ENCODE measurements at places on chromosomes 4 and X.

DNA sequence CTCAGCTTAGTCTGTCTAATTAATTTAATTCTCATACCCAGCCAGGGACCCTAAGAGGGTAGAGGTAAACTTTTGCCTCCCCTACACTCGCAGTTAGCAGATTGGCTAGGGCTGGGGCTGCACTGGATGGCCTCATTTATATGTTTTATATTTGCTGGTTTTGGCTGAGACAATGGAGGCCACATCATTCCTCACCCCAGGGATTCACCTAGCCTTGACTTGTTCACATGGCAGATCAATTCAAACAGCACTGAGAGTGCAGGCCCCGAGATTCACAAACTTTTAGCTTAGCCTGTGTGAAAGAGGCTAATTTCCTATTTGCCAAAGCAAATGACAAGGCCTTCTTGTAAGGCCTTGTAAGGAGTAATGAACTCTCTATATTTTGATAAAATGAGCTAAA lies 844.4 kb downstream of the ARAP2 start:
- no peak for DNase-seq

GRCh38 chr4:154332681-154333421 lies 158.7 kb downstream of the DCHS2 start:
- DNase-seq, result no peak

- DNase-seq, result no peak
Observed at GRCh38 chr4:16337936-16338335, 111.7 kb upstream of the TAPT1 start.

GRCh38 chr4:32689518-32689917 lies 1969.3 kb downstream of the PCDH7 start:
- DNase-seq, result no peak

- DNase-seq, result no peak
Observed at GRCh38 chrX:152635941-152636340, 1.8 kb upstream of the GABRQ start.

- DNase-seq, result no peak
Observed at GRCh38 chr4:87524456-87524855, 4.7 kb downstream of the SPARCL1 start.

DNA sequence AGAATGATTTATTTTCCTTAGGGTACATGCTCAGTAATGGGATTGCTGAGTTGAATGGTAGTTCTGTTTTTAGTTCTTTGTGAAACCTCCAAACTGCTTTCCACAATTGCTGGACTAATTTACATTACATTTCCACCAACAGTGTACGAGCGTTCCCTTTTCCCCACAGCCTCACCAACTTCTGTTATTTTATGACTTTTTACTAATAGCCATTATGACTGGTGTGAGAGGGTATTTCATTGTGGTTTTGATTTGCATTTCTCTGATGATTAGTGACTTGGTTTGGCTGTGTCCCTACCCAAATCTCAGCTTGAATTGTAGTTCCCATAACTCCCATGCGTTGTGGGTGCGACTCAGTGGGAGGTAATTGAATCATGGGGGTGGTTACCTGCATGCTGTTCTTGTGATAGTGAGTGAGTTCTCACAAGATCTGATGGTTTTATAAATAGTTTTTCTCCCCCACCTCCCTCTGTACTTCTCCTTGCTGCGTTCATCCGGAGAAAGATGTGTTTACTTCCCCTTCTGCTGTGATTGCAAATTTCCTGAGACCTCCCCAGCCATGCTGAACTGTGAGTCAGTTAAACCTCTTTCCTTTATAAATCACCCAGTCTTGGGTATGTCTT lies 95.1 kb downstream of the GBA3 start:
- DNase-seq, result no peak

- no peak for DNase-seq
Observed at GRCh38 chr4:84482564-84483563, 16.2 kb downstream of the NKX6-1 start.

- no peak for DNase-seq
Observed at GRCh38 chr4:160110891-160111290, 1008.0 kb downstream of the RAPGEF2 start.

DNA sequence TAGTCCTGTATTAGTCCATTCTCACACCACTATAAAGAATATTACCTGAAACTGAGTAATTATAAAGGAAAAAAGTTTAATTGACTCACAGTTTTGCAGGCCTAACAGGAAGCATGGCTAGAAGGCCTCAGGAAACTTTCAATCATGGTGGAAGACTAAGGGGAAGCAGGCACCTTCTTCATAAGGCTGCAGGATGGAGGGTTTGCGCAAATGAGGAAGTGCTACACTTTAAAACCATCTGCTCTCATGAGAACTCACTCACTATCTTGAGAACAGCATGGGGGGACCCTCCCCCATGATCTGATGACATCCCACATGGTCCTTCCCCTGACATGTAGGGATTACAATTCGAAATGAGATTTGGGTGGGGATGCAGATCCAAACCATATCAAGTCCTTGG lies 12.1 kb upstream of the MAGEA11 start:
- DNase-seq, result no peak

DNA sequence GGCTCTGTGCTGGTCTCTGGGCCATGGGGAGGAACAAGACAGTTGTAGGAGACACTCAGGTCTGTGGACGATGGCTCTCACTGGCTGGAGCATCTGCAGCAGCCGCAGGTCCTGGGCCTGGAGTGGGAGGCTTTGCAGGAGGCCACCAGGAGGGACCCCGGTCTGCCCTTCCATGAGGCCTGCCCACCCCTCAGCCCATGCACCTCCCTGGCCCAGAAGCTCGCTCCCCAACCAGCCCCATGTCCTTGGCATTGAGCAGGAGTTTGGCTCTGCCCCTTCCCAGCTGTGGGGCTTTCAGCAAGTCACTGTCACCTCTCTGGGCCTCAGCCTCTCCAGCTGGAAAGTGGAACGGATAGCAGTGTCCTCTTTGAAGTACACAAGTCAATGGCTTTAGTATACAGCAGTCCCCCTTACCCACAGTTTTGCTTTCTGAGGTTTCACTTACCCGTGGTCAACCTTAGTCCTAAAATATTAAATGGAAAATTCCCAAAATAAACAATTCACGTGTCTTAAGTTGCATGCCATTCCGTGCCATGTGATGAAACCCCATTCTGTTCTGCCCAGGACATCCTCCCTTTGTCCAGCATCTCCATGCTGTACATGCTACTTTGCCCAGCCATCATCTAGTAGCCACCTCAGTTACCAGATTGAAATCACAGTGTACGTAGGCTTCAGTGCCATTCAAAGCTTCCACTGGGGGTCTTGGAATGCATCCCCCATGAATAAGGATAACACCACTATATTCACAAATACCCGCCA lies 104.0 kb downstream of the CPZ start:
- no peak for DNase-seq

DNA sequence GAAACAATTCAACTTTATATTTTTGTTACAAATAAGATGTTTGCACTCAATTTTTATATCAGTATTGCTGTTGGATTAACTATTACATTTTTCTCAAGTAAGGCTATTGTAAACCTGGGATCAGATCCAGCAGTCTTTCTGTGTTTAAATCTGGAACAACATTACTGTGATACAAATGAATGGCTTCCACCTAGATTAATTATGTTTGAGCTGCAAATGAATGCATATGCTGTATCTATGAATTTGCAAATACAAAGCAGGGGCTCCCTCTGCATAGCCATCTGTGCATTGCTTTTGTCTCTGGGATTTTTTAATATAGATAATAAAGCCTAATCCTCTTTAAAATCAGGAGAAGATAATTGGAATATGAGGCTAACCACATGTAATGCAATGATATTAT lies 69.8 kb upstream of the NEIL3 start:
- DNase-seq, result no peak

GRCh38 chr4:87103691-87104187 lies 116.7 kb downstream of the KLHL8 start:
- DNase-seq, result no peak

GRCh38 chrX:368811-369562 lies 17.7 kb downstream of the PPP2R3B start:
- no peak for DNase-seq

DNA sequence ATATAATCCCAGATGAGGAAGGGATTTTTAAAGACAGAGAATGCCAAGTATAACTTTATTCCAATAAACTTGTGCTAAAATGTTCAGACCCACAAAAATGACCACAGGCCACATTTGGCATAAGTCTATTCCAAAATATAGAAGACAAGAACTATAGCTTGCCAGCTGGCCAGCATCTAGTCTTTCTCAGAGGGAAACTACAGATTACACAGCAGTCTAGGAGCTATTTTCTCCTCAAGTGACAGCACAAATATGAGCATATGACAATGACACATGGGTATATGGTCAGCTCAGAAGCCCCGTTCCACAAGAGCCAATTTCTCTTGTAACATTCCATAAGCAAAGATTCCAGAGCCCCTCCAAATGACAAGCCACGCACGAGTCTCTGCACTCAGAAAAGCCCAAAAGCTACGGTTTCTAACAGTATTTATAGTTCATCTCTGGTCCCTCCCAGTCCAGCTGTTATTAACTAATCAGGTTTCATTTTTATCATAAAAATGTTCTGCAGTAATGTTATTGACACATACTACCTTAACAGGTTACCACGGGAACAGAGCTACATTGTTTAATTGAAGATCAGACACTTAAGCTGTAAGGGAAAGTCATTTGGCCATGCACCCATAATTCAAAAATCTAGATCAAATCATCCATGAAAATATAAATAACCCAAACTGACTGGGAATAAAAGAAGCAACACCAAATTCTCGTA lies 70.3 kb downstream of the RAB28 start:
- DNase-seq, result no peak
